NCI-H1417 treated with DMSO at 0.1 percent for 48 hours (cell line): ENCODE measurements at places on chromosomes 4 and X.

DNA sequence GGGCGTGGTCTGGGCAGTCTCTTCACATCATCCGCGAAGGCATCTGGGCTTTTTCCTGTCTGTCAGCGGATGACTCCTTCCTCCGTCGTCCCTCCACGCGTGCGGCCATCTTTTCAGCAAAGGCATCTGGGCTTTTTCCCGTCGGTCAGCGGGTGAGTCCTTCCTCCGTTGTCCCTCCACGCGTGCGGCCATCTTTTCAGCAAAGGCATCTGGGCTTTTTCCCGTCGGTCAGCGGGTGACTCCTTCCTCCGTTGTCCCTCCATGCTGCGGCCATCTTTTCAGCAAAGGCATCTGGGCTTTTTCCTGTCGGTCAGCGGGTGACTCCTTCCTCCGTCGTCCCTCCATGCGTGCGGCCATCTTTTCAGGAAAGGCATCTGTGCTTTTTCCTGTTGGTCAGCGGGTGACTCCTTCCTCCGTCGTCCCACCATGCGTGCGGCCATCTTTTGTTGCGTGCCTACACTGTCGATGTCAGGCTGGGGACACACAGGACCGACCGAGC lies 12.3 kb upstream of the TMEM271 start:
- DNase-seq, result no peak

GRCh38 chr4:99506781-99507180 lies 4.0 kb upstream of the C4orf17 start:
- no peak for DNase-seq

DNA sequence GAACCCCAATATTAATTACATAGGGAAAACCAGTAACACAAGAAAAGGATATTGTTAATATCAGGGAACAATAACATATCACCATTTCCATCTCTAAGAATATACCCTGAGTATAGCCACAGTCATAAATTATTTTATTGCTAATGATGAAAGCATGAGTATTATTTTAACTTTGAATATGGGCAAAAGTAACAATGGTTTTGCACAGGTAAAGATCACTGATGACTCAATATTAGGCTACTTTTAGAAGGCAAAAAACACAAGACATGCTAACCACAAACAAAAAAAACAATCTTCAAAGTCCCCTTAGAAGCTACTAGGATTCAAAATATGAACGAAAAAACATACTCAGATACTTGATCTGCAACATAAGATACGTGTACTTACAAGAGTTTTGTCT lies 36.5 kb downstream of the THOC2 start:
- DNase-seq, result no peak

GRCh38 chr4:147388018-147388417 lies 92.9 kb upstream of the EDNRA start:
- DNase-seq, result no peak

- no peak for DNase-seq
Observed at GRCh38 chr4:110196871-110197528, 1.4 kb downstream of the ELOVL6 start.

DNA sequence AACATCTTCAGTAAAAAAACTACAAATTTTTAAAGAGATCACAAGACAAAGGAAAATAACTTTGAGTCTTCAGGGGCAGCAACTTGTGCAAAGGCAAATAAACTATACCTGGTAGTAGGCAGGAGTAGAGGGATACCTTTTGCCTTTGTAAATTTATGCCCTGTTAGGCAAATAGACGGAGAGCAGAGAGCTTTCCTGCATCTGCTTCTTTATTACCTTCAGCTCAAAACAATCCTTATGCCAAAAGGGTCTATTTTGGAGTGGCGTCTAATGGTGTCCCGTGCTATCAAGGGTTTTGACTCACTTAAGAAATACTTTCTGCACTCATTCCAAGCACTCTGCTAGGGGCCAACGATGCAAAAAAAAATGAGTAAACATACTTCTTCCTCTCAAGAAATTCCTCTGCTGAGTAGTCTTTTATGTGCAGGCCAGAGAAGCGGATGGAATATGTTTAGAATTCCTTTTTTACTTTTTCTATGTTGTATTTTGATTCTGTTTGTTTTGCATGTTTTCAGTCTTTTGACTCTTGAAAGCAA lies 131.9 kb downstream of the ANXA5 start:
- no peak for DNase-seq

DNA sequence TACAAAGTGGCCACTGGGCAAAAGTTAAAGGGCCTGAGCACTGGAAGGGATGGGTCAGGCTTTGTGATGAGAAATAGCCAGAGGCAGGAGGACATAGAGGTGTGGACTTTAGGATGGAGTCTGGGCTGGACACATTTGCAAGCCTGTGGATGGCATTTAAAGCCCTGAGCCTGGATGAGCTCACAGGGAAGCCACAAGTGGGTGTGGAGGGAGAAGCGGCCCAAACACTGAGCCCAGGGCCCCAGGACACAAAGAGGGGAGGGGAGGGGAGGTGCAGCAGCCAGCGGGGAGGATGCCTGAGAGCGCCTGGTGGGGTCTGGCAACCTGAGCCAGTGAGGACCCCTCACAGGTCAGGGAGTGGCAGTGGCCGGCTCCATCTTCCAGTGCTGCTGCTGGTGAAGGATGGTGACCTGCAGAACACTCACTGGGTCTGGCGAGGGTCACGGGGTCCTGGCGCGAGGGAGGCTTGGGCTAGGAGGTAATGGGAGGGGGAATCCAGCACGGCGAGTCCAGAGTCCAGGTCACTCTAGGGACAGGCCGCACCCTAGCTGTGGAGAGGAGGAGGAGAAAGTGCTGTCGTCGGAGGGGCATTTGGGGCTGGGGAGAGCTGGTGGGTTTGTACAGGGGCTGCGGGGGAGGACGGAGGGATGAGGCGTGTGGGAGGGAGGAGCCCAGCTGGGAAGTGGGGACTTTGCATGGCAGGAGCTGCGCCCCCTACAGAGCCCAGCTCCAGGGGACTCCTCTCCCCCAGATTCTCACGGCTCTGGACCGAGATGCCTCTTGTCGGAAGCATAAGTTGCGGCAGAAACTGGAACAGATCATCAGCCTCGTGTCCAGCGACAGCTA lies 7.0 kb downstream of the LAGE3 start:
- no peak for DNase-seq

DNA sequence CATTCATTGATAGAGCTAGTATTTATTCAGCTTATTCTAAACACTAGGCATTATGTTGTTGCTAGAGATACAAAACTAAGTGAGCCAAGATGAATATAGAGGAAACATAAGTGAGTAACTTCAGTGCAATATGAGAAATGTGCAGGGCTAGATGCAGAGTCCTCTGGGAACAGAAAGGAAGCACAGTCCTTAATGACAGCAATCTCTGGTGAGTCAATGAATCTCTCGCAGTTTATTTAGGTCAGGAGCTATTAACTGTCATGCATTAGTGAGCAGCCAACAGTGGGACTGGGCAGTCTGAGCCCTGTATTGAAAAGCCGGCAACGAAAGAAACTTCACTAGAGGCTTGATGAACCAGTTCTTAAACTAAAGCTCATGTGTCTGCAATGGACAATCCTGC lies 598.1 kb upstream of the MAGEB2 start:
- no peak for DNase-seq

DNA sequence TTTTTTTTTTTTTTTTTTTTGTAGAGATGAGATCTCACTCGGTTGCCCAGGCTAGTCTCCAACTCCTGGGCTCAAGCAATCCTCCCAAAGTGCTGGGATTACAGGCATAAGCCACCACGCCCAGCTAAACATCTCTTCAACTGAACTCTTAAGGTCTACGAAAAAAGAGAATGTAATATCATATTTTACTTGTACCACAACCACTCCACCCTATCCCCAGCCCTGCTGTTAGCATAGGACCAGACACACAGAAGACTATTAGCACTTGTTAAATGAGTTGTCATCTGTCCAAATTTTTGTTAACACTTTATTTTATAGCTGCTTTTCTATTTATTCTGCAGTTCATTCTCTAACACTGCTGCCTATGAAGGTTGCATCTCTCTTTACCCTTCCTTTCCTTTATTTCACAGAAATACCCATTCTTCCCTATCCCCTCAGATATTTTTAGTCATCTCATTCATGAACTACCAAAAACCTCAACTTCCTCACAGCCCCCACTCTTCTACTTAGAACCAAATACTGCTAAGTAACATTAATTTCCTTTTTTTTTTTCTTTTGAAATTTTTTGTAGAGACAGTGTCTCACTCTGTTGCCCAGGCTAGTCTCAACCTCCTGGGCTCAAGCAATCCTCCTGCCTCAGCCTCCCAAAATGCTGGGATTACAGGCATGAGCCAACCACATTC lies 10.1 kb downstream of the SNX12 start:
- no peak for DNase-seq

- DNase-seq, result no peak
Observed at GRCh38 chr4:8646296-8647093, 53.9 kb downstream of the CPZ start.

DNA sequence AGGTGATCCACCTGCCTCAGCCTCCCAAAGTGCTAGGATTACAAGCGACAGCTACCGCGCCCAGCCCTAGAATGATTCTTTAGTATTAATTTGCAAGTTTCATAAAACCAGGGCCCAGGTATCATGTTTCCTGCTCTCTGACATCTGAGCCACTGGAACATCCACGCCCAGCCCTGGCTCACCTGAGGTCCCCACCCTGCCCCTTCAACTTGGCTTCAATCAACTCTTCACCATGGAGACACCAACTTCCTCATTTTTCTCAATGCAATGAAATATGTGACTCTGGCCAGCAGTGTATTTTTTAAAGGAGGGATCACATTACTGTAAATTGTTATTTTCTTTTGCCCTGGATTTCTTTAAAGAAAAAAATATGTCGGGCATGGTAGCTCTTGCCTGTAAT lies 3.9 kb downstream of the PRSS12 start:
- no peak for DNase-seq

- no peak for DNase-seq
Observed at GRCh38 chrX:115895678-115896329, 274.7 kb upstream of the AGTR2 start.

DNA sequence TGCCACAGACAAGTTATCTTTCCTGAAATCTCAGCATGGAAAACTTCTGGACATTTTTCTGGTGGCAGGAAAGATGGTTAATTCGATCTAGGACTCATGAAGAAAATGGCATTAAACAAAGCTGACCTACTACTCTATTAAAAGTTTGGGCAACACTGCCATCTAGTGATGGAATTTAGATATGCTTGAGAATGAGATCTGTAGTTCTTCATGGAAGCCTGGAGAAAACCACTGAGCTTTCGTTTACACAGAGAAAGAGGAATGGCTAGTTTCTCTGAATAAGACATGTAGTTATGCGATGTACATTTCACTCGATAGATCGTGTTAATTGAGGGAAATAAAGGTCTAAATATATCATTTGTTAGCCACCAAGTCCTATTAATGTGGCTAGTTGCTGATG lies 51.7 kb upstream of the CHRDL1 start:
- peak; percentile 19 for DNase-seq

- DNase-seq, result no peak
Observed at GRCh38 chr4:148261848-148262247, 180.4 kb downstream of the NR3C2 start.

DNA sequence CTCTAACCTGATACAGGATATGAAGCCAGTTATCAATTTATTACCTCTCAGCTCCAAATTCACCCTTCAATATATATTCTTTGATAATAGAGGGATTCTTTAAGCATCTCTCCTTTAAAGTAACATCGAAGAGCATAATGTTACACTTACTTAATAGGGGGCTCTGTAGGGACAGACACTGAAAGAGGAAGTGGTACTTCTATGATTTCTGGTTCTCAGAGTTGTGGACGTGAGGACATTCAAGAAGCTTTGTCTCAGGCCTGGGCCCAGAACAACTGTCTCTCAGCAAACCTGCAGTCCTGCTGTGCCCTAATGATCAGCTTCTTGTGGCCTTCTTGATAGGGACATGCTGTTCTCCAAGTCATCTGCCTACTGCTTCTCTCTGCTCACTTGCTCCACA lies 4.2 kb upstream of the ZXDB start:
- DNase-seq, result no peak

GRCh38 chr4:86970447-86971354 lies 35.9 kb downstream of the AFF1 start:
- DNase-seq, result no peak

DNA sequence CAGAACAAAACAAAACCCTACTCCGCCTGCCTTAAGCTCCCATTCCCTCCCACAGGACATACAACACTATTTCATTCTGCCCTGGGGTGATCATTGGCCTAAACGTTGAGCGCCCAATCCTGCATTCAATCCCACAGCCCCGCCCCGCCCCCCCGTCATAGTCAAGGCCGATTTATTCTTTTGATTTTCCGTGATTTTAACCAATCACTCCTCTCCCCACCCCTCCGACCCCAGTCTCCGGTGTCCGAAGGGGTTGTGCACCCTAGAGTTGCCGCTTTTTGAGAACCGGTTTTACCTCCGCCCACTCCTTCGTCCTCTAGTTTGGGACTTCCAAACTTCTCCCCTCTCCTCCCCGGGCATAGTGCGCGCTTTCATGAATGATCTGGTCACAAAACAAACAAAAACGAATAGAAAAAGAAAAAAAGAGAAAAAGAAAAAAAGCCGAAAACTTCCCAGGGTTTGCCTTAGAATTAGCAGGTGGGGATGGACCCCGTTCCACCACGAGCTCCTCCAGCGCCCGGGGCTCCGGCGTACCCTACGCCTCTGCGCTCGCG lies 446 bp upstream of the UBE2A start:
- no peak for DNase-seq

DNA sequence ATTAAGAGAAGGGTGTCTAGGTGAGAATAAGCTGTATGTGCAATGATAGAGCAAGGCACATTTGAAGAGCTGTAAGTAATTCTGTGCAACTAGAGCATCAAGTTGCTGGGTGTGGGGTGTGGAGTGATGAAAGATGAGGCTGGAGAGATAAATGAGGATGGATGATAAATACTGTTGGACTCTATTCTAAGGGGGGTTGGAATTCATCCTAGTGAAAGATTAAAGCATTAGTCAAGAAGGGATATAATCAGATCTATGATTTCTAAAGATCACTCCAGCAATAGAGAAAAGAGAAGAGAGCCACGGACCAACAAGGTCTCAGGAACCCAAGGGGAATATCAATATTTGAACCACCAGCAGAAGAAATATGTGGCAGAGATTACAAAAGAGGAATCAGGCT lies 415.0 kb upstream of the RPS6KA3 start:
- no peak for DNase-seq

GRCh38 chrX:150324035-150324728 lies 38.9 kb upstream of the MAMLD1 start:
- DNase-seq, result no peak

DNA sequence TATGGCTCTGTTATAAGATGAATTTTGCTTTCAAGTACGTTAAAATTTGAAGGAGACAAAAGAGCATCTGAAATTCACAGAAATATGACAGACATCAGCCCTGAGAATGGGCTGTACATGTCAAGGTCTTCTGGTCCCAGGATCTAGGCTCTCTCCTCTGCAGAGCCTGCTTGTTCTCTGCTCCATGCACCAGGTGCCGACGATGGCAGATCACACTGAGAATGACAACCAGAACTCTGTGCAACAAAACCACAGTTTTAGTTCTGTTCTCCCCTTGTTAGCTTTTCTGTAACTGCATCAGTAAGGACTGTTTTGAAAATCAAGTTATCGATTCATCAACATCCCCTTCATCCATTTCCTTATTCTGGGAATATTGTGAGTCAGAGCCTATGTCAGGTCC lies 30.9 kb upstream of the LGI2 start:
- DNase-seq, result no peak
